ENCODE measurements at places on chromosomes 6 and 20.
A peak's percentile ranks its signal among the peaks of the same experiment; 100 is the strongest.

GRCh38 chr6:89047473-89047872, 33.1 kb upstream of the PNRC1 start:
- H3K36me3 ChIP-seq: no peaks in the 10 kb centered on the region
- H3K4me3 ChIP-seq: no peak overlapping the region
- no peaks in the 10 kb centered on the region for H3K27me3 ChIP-seq
- H3K4me1 ChIP-seq: peaks cover 21% of the 10 kb centered on the region

- no peak overlapping the region for H3K27ac ChIP-seq
- H3K4me1 ChIP-seq: peaks cover 11% of the 10 kb centered on the region
- no peak for DNase-seq
Measured at GRCh38 chr6:150765067-150765764, 100.3 kb upstream of the MTHFD1L start.

- no peak overlapping the region for H3K27ac ChIP-seq
- H3K27me3 ChIP-seq: no peaks in the 10 kb centered on the region
- H3K4me1 ChIP-seq: no peaks in the 10 kb centered on the region
Measured at GRCh38 chr6:63492476-63492875, 79.8 kb upstream of the LOC128125822 start.

GRCh38 chr20:53157443-53158408, 185.6 kb downstream of the TSHZ2 start:
- H3K4me1 ChIP-seq: no peaks in the 10 kb centered on the region
- peak; percentile 70 for DNase-seq
- no peak overlapping the region for H3K4me3 ChIP-seq
- H3K27me3 ChIP-seq: no peaks in the 10 kb centered on the region

DNA sequence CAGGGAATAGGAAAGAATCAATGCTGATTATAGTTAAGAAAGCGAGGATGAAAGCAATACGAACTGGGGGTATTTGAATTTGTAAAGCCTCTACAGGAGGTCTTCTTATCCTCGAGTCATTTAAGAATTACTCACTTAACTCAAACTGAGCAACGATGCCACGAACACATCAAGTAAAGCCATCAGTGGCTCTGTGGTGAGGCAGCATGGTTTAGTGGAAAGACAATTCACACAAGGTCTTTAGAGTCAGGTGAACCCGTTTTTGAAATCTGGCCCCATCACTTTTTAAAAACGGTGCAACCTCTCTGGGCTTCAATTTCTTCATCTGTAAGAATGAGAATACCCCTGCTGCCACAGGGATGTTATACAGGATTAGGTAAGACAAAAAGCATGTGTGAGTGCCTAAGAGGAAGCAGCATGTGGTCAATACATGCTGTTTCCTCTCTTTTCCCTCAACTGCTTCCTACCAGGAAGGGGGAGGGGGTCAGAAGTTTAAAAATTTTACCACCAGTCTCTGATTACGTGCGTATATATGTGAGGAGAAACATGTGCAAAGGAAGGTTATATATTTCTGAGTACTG, 162.0 kb downstream of the BTBD9 start:
- H3K4me3 ChIP-seq: no peak overlapping the region
- peaks cover 18% of the 10 kb centered on the region for H3K4me1 ChIP-seq
- H3K36me3 ChIP-seq: no peaks in the 10 kb centered on the region
- no peak overlapping the region for H3K27ac ChIP-seq

- no peaks in the 10 kb centered on the region for H3K27me3 ChIP-seq
- no peak overlapping the region for H3K27ac ChIP-seq
- H3K4me3 ChIP-seq: no peak overlapping the region
- peaks cover 27% of the 10 kb centered on the region for H3K36me3 ChIP-seq
Measured at GRCh38 chr6:119176445-119176844, 98.0 kb upstream of the FAM184A start.

GRCh38 chr6:133254552-133255228, 13.5 kb downstream of the EYA4 start:
- H3K4me3 ChIP-seq: no peak overlapping the region
- DNase-seq: no peak
- peaks cover 7% of the 10 kb centered on the region for H3K27me3 ChIP-seq
- no peaks in the 10 kb centered on the region for H3K4me1 ChIP-seq
- H3K27ac ChIP-seq: no peak overlapping the region
